ENCODE measurements at places on chromosomes 5 and 9.

DNA sequence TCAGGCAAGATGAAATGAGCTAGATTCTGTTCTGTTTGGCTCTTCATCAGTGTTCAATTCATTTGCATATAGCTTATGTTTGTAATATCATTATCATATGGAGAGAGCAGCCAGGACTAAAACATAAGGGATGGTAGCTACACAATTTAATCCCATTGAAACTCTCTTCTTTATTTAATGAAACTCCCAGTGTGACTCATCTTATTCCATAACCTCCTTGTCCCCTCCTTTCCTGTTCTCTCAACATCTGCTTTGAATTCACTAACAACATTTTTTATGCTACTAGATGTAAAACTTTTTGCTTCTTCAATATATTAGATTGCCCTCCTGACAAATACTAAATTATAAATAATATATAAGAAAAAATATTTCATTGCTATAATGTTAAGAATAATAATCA, 1823.4 kb downstream of the MAT2B start:
- DNase-seq: no peak

GRCh38 chr5:149834246-149834855, 104.2 kb downstream of the PPARGC1B start:
- DNase-seq: no peak

GRCh38 chr5:38433160-38433861, 123.1 kb downstream of the LIFR start:
- DNase-seq: no peak

DNA sequence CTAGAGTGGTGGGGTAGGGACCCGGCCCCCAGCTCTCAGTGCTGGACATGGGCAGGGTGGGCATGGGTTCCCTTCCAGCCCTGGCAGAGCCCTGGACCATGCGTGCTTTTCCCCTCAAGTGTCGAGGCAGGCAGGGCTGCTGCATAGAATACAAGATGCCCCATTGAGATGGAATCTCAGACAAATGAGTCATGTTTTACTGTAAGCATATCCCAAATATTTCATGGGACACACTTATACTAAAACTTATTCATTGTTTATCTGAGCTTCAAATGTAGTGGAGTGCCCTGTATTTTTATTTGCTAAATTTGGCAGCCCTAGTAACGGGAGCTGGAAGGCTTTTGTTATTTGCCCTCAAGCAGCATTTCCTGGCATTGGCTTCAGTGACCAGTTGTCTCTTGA, 3.2 kb upstream of the RNU6ATAC start:
- DNase-seq: no peak

DNA sequence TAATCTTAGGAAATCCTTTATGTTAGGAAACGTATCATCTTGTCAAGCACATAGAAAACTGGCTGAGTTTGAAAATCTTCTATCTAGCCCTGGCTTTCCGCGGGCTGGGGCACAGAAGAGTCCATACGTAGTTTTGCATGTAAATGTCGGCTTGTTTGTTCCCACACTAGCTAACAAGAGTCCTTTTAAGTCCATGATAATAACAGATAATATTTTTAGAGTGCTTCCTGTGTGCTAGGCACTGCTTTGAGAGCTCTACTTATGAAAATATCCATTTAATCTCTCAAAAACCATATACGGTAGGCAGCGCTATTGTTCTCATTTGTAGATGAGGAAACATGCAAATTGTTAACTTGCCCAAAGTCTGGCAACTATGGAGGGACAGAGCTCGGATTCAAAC, 40.5 kb downstream of the FYB1 start:
- no peak for DNase-seq

GRCh38 chr9:20865347-20865746, 166.1 kb downstream of the HACD4 start:
- no peak for DNase-seq

GRCh38 chr5:4879693-4880303, 260.3 kb upstream of the ADAMTS16 start:
- DNase-seq: no peak

DNA sequence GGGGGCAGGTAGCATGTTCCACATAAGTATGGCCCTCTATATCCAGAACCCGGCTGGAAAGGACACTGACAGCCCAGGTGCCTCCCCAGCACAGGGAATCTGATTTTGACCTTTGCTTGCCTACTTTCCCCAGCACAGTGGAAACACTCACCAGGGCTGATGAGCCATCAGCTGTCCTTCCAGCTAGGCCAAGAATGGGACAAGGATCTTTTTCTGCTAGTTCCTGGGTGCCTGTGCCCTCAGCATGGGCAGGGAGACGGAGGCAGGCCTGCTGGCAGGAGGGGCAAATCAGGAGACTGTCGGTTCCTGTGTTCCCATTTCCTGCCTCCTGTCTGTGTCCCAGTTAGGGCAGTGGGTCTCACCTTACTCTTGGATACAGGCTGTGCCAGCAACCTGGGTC, 1.1 kb downstream of the CYFIP2 start:
- DNase-seq: no peak

GRCh38 chr9:4416467-4416866, 73.8 kb upstream of the SLC1A1 start:
- no peak for DNase-seq

- no peak for DNase-seq
Measured at GRCh38 chr9:111438541-111439235, 45.5 kb downstream of the ECPAS start.

DNA sequence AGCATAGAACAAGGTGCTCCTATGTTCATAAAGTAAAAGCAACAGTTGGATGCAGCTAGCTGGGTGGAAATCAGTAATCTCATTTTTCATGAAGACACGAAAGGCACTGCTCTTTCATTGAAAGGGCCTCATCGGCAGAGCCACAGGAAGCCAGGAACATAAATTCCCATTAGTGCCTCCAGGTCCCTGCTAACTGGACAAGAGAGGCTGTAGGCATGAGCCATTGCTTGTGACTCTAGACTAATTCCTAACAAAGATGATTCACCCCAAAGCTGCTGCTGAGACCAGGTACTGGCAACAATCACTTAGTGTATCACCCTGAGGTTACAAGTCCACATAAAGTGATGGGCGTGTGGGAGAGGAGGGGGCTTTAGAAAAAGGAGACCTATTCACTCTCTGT, 141.8 kb downstream of the BRINP1 start:
- DNase-seq: no peak

DNA sequence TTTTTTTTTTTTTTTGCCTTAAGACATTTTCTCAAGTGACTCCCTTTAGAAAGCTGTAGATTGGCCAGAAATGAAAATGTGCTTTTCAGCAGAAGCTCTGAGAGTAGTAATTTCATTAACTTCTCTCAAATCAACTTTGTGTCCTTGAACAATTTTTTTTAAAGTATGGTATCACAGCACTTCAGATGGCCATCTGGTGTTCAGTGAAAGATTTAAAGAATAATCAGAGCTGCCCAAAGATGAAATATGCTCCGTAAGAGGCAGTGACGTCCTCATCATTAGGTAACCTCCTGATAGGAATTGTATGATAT, 43.0 kb upstream of the PCAT7 start:
- DNase-seq: no peak

DNA sequence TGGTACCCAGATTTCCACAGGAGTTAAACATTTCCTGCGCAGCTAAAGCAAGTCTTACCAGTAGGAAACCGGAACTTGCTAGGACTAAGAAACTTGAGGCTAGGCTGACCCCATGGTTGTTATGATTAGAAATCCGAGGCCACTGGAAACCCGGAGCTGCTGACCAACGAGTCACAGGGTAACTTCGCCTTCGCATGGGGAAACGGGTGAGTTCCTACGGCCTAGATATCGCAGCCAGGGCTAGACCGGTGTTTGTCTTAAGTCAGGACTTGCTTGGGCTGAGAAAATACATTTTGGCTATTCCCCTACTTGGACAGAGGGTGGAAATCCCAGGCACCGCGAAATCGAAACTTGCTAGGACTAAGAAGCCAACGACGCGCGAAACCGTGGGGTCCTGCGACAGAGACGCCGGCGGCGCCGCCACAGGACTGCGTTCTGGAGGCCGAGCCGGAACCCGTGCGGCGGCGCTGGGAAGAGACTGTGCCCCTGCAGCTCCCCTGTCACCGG, 1.6 kb upstream of the ANXA2R start:
- DNase-seq: peak; percentile 54

DNA sequence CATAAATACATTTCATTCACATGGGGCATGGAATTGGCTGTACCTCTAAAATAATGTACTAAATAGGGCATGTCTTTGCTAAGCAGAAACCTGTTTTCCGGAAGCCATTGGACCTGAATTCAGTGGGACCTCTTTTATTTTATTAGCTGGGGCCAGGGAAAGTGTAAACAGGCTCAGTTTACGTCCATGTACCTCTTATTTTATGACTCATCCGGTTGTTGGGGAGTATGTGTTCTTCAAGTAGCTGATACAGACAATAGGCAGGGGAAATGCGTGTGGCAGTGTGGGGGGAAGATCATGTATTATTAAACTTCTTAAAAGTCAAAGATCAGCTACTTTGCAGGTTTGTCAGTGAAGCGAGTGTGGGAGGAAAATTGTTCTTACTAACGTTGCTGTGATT, 1.4 kb upstream of the GDNF start:
- DNase-seq: no peak
